ENCODE measurements at places on chromosomes 11 and 22. TPM values are rescaled to one million over a fixed set of nuclear protein-coding genes. Genes with fewer than 3 reads are reported as not detected.
A peak's percentile ranks its signal among the peaks of the same experiment; 100 is the strongest.

C11orf87 gene
- not detected for total RNA-seq

C22orf42 gene
- total RNA-seq = not detected

OR56A1 gene
- total RNA-seq = not detected

DNA sequence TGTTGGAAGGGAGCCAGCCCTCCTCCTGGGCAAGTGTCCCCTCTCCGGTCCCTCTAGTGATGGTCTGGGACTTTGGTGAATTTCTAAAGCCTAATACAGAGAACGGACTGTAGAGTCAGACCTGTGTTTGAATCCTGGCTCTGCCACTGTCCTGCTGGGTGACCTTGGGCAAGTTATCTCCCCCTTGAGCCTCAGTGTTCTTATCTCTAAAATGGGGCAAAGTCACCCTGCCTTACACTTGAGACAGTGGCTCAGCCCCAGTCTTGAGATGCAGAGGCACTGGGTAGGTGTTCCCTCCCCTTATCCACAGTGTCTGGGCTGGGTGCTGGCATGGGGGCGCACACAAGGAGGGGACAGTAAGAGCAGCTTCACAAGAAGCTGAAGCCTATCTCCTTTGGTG, 20.9 kb downstream of the DGAT2 start:
- no peaks in the 10 kb centered on the region for H3K36me3 ChIP-seq
- no peak for DNase-seq
- no peak overlapping the region for H3K4me3 ChIP-seq
- no peak overlapping the region for H3K27ac ChIP-seq
- no peaks in the 10 kb centered on the region for H3K27me3 ChIP-seq
- H3K4me1 ChIP-seq = peaks cover 5% of the 10 kb centered on the region

DNA sequence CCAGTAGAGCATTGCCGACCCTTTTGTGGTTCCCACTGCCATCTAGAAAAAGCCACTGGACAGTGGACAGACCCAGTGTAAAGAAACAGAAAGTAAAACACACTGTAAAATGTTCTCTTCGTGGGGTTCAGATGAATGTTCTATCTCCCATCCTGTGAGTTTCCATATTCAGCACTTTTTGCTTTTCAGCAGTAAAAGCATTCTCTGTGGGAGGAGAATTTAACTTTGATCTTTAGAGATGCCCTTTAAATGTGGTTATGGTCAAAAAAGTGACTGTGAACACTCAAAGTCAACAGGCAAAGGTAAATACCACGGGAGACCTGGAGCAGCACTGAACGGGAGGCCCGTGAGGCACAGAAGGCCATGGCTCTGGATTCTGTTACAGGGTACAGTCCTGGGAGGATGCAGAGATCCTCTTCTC, 53.9 kb downstream of the FLI1 start:
- no peaks in the 10 kb centered on the region for H3K4me1 ChIP-seq
- no peak for DNase-seq
- no peak overlapping the region for H3K4me3 ChIP-seq
- no peaks in the 10 kb centered on the region for H3K27me3 ChIP-seq
- no peak overlapping the region for H3K27ac ChIP-seq
- no peaks in the 10 kb centered on the region for H3K36me3 ChIP-seq

- no peak overlapping the region for H3K4me3 ChIP-seq
- H3K36me3 ChIP-seq = peaks cover 48% of the 10 kb centered on the region
- H3K4me1 ChIP-seq = peaks cover 5% of the 10 kb centered on the region
- no peak overlapping the region for H3K27ac ChIP-seq
- no peaks in the 10 kb centered on the region for H3K27me3 ChIP-seq
- DNase-seq = no peak
These were observed 5.0 kb downstream of the DPF2 start for GRCh38 chr11:65338676-65339075.

DNA sequence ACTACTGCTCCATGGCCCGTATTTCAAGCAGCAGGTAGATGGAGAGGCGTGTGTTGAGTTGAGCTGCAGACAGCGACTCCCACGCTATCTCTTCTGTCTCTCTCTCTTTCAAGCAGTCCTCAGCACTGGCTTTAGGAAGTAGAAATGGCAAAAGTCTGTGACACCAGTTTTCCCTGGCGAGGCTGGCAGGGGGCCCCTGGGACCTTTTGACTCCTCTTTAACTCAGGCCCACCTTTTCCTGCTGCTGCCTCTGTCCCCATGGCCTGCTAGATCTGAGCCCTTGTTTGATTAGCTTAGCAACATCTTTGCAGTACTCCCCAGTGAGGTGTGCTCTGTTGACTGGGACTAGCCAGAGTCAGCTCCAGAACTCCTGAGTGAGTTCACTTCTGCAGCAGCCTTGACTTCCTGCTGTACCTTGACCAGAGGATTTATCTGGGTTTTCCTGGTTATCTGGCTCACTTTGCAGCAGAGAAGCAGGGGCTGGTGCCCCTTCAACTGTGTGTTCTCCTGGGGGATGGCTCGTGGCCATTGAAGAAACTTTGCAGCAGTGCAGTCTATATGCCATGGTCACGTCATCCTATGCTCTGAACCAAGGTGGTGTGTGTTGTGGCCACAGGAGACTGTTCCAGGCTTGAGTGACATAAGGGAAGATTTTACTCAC, 183.9 kb downstream of the DBX1 start:
- no peak overlapping the region for H3K4me3 ChIP-seq
- H3K36me3 ChIP-seq = no peaks in the 10 kb centered on the region
- DNase-seq = no peak
- H3K27ac ChIP-seq = no peak overlapping the region
- no peaks in the 10 kb centered on the region for H3K27me3 ChIP-seq
- H3K4me1 ChIP-seq = no peaks in the 10 kb centered on the region

- no peaks in the 10 kb centered on the region for H3K27me3 ChIP-seq
- H3K27ac ChIP-seq = no peak overlapping the region
- DNase-seq = no peak
- H3K36me3 ChIP-seq = no peaks in the 10 kb centered on the region
- no peaks in the 10 kb centered on the region for H3K4me1 ChIP-seq
These were observed 48.7 kb downstream of the FDX1 start for GRCh38 chr11:110478410-110478809.

DNA sequence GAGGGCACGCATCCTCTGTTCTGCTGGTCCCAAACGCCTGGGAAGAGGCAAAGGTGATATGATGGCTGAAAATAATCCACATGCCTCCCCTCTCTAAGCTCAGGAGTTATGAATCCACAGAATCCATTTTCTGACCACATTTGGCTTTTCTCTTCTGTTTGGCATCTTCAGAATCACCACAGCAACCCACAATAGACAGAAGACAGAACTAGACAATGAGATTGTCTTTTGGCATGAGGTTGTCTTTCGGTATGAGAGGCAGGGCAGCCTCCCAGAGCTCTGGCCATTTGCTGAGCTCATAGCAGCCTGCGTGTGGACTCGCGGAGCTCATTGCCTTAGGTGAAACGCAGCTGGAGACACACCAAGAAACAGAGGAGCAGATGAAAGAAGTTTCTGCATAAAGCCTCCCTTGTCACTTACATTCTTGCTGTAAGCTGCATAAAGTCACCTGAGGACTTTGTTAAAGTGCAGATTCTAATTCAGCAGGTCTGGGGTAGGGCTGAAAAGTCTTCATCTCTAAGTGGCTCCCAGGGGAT, 868.0 kb downstream of the NTM start:
- no peak overlapping the region for H3K4me3 ChIP-seq
- H3K27me3 ChIP-seq = no peaks in the 10 kb centered on the region
- no peaks in the 10 kb centered on the region for H3K4me1 ChIP-seq
- no peaks in the 10 kb centered on the region for H3K36me3 ChIP-seq
- no peak for DNase-seq

DNA sequence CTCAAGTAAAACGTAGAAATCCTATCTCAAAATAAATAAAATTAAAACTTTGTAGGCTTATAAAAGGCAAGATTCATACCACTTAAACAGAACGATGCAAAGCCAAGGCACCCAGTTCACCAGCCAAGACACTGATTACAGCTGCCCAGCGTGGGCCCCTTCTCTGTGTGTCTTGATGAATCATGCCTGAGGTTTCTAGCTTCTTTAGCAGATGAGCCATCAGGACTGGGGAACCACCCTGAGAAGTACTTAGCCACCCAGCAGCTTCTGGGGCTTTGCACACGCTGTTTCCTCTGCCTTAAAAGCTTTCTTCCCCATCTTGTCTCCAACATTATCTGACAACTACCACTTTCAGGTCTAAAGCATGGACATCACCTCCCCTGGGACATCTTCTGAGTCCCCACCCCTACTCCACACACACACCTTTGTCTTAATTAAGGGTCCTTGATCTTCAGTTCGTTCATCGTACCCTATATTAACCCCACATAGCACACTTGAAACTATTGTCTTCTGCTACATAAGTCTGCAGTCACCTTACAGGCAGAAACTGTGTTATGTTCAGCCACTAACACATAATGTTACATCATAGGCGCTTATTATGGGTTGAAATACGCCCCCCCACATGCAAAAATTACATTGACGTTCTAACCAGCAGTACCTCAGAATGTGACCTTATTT, 8.7 kb upstream of the LAYN start:
- H3K27ac ChIP-seq = no peak overlapping the region
- no peaks in the 10 kb centered on the region for H3K4me1 ChIP-seq
- H3K27me3 ChIP-seq = no peaks in the 10 kb centered on the region
- H3K36me3 ChIP-seq = no peaks in the 10 kb centered on the region
- DNase-seq = no peak

GRCh38 chr22:40651057-40651456, 14.5 kb upstream of the MRTFA start:
- H3K27ac ChIP-seq = peak overlapping the region; percentile 92
- no peaks in the 10 kb centered on the region for H3K4me1 ChIP-seq
- DNase-seq = no peak
- H3K4me3 ChIP-seq = no peak overlapping the region
- no peaks in the 10 kb centered on the region for H3K27me3 ChIP-seq
- H3K36me3 ChIP-seq = no peaks in the 10 kb centered on the region

GRCh38 chr11:100445231-100445735, 241.8 kb upstream of the ARHGAP42 start:
- H3K36me3 ChIP-seq = no peaks in the 10 kb centered on the region
- no peak for DNase-seq
- H3K4me1 ChIP-seq = no peaks in the 10 kb centered on the region
- H3K27ac ChIP-seq = no peak overlapping the region

DNA sequence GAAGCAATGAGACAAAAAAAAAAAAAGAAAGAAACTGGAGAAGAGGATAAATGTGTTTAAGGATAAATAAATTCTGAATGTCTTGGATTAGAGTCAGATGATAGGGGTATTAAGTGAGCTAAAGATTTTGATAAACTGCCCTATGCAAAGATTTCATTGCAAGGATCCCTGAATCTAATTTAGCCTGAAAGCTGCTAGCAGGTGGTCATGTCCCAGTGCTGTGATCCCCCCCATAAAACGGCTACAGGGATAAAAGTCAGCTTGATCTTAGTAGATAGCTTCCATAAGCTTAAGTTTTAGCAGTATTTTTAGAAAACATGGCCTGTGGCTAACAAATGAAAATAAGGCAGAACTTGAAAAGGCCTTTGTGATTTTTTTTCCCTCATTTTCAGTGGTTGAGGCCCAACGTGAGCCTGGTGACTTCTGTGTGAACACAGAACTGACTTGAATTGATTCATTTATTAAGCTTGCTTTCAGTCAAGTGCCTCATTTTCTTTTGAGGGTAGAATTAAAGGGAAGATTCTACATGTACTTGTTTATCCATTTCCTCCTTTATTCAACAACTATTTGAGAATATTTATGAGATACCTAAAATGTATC, 44.5 kb downstream of the CD44 start:
- H3K27me3 ChIP-seq = no peaks in the 10 kb centered on the region
- no peak for DNase-seq
- H3K36me3 ChIP-seq = no peaks in the 10 kb centered on the region
- H3K4me1 ChIP-seq = peaks cover 18% of the 10 kb centered on the region
- H3K27ac ChIP-seq = no peak overlapping the region

GRCh38 chr11:59859673-59860072, 6.6 kb downstream of the TCN1 start:
- no peaks in the 10 kb centered on the region for H3K27me3 ChIP-seq
- no peak overlapping the region for H3K27ac ChIP-seq

- no peak overlapping the region for H3K4me3 ChIP-seq
- DNase-seq = no peak
- H3K4me1 ChIP-seq = peaks cover 50% of the 10 kb centered on the region
These were observed 38.9 kb downstream of the LIMK2 start for GRCh38 chr22:31250740-31251600.

GRCh38 chr11:97754976-97755375, 1265.8 kb upstream of the CNTN5 start:
- no peaks in the 10 kb centered on the region for H3K36me3 ChIP-seq
- no peaks in the 10 kb centered on the region for H3K27me3 ChIP-seq
- H3K4me3 ChIP-seq = no peak overlapping the region
- H3K4me1 ChIP-seq = no peaks in the 10 kb centered on the region

GRCh38 chr11:129974237-129974636, 28.4 kb downstream of the PRDM10 start:
- H3K36me3 ChIP-seq = no peaks in the 10 kb centered on the region
- H3K4me3 ChIP-seq = no peak overlapping the region
- DNase-seq = no peak

DNA sequence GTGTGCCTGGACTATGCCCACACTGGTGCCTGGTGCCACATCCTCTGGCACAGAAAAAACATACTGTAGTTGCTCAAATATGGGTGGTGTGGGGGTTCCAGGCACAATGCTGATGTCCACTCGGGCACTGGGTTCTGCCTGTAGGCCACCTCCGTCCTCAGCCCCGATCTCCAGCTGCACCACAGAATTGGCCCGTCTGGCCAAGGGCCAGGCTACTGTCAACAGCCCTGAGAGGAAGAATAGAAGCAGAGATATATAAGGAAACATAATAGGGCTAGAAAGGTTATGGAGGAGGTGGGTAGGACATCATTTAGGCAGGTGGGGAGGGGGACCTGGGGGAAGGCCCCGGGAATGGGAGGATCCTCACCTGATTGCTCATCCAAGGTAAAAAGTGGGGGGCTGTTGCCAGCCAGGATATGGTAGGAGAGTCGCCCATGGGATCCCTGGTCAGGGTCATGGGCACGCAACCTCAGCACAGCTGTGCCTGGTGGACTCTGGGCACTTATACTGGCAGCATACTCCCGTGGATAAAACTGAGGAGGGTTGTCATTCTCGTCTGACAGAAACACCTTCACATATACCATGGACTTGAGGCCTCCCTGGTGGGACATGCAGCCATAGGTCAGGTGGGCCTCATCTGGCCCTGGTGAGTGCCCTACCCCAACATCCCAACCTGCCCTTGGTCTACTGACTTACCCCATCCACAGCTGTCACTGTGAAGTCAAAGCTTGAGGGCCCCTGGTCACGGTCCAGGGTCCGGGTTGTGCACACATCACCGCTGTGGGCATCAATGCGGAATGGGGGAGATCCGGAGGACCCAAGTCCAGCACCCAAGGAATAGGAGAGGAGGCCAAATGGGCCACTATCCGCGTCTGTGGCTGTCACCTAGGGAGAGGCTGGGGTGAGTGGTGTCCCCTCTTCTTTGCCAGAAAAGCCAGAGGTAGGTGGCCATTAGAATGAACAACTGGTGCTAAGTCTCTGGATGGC, 14.5 kb upstream of the TPP1 start:
- H3K4me1 ChIP-seq = no peaks in the 10 kb centered on the region
- H3K27me3 ChIP-seq = no peaks in the 10 kb centered on the region
- no peak for DNase-seq
- no peaks in the 10 kb centered on the region for H3K36me3 ChIP-seq
- no peak overlapping the region for H3K4me3 ChIP-seq
